ENCODE measurements at places on chromosomes 3 and 15.
A peak's percentile ranks its signal among the peaks of the same experiment; 100 is the strongest.

DNA sequence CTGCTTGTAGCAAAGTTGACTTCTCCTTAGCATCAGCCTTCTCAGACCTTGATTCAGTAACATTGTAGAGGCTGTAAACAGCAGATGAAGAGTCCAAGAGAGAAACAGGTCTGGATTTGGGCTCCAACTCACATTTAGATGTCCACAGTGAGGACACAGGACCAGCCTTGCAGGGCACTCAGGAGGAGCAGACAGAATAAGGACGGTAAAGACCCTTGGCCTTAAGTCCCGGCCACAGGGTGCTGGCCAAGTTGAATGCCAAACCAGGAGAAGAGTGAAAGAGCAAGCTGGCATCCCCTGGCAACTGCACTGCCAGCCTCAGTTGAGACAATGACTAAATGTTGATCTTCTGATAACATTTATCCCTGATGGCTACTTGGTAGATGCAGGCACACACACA is 136.3 kb downstream of the LRRK1 start:
- DNase-seq: no peak

DNA sequence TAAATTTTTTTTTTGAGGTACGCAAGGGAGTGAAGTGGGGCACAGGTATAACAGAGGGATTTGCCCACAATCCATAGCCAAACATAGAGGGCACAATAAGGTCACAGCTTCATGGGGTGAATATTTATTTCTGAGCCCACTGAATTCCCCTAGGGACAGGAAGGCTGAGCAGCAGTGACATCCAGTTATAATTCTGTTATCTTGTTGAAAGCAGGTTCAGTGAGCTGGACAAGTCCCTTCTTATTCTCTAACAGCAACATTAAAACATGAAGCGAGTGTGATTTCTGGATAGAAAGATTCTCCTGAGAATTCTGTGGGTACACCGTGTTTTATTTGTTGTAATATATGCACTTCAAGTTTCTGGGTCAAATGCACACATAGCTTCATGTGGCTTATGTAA is 538.2 kb downstream of the NAALADL2 start:
- no peak for DNase-seq

DNA sequence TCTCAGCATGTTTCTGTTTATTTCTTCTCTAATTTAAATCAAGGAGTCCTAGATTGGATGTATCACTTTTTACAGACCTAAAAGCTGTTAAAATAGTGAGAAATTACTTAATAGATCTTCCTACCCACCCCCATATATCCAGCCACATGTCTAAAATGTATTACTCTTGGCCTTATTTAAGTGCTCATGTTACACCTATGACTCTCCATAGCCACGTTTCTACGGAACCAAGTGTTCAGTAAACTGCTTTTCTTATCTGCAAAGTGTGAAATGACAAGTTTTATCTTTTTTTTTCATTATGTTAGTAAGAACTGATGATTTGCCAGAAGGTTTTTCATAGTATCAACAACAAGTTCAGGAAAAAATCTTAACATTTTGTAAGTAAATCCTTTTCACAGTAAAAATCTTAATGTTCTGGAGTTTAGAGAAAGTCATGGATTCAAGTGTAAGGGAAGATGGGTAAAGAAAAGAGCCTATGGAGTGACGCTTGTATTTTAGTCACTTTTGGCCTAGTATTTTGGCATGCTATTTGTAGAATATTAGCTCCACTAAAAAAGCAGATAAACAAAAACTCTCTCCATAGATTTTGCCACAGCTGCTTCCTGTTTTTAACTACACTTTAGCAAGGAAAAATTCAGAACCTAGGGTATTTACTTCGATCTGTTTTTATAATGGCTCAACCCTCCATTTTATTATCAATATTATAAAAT is 41.2 kb upstream of the IGSF10 start:
- peak; percentile 69 for DNase-seq

GRCh38 chr3:197748597-197749314 is 927 bp upstream of the FYTTD1 start:
- DNase-seq: peak; percentile 15

DNA sequence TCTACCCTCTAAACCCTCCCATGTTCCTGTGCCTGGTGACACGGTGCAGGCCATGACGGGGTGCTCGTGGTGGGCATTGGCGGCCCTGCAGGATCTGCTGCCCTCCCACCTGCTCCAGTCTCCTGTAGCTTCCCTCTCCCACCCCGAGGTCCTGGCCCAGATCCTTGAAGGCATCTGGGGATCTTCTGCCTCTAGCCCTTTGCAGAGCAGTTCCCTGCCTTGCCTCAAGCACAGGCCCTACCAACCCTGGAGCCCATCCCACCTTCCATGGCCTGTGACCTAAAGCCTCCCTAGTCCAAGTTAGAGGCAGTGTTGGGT is 27.5 kb upstream of the SEC13 start:
- DNase-seq: no peak

- peak; percentile 82 for DNase-seq
Observed at GRCh38 chr3:70360979-70361760, 48.7 kb upstream of the MDFIC2 start.

GRCh38 chr3:70256566-70256965 is 55.9 kb downstream of the MDFIC2 start:
- DNase-seq: no peak
